ENCODE measurements at places on chromosomes 12 and 14.
A peak's percentile ranks its signal among the peaks of the same experiment; 100 is the strongest.

DNA sequence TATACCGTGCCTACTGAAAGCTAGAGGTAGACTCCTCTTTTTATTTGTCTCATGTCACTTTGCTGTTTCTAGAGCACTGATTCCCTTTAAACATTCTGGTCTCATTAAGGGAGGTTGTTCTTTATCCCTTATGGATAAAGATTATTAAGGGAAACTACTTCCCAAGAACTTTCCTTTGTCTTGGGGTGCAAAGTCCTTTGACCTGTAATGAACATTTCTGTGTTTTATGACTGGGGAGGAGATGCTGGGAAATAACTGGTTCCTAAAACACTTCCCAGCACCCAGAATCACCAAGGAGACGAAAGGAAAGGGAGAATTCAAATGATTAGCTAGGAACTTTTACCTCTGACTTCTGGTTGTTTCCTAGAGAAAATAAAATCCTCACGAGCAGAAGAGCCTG, 63.2 kb upstream of the ACTN1 start:
- DNase-seq, result no peak

DNA sequence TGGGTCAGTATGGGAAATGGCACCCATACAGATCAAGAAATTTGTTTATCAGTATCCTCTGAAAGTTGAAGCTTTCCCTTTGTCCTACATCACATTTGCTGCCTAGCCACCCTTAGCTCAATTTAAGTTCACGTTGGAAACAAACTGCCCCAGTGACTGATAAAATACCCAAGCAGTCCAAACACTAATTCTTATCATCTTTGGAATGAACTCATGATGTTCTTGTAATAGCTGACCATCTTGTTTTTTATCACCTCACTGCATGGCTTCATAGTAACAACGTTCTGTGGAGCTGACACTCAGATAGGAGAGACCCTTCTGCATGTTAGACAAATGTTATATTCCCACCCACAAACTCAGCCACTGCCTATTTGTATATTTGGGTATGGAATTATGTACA, 93.4 kb downstream of the GPR135 start:
- no peak for DNase-seq

DNA sequence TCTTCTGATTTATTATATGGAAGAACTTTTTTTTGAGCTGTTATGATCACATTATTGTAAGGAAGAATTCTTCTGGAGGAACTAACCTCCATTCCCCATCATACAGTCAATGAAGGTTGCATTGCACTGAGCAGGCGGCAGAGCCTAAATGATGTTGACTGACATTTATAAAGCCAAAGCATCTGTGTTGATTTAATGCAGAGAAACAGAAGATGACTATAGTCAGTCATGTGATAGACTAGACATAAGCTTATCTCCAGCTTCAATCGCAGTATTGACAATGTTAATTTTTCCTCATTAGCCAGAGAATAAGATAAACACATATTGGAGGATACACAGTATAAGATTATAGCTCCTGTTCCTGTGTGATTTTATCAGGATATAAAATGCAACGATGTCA, 82.0 kb downstream of the PRICKLE1 start:
- no peak for DNase-seq

DNA sequence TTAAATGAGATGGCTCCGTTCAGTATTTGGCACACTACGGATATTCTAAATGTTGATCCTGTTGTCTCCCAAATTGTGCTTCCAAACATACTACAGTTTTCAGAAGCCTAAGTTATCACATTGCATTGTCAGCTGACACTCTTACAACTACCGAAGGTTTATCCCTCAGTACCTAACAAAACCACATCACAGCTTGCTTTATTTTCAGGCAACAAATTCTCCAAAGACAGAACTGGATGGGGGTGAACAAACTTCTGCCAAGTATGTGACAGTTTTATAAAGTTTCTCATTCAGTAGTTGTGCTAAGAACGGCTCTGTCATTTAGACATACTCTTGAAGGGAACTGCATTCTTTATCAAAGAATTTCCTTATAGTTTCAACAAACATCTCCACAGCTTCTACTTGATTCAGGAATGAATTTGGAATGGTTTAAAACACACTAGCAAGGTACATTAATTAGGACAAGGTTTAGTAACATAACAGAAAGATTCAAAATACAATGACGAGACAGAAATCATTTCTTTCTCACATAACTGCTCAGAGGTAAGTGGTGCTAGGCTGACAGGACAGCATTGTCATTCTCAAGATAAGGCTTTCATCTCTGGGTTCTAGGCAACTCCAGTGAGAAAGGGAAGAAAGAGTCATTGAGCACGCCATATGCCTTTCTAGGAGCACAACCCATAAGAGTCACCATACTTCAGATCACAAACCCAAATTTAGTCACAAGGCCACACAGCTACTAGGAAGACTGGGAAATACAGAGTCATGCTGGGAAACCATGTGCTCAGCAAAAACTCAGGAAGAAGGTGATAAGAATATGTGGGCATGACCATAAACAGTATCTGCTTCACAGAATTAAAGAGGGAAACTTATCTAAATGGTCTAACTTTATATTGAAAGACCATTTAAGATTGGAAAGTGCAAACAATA, 100.7 kb downstream of the DUSP6 start:
- no peak for DNase-seq

DNA sequence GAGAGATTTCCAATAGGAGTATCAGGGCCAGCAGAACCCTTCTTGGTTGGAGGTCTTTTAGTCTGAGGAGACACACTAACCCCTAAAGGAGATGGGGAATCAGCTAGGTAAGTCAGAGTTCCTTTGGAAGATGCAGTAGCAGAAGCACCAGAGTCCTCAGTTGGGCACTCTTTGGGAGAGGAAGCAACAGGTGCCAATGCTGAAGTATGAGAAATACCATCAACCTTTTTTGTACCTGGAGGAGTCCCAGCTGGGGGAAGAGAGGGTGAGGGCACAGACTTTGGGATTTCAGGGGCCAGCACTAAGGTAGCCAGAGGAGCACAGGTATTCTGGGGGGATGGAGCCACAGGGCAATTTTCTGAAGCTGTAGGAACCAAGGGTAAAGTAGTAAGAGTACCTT, 6.0 kb downstream of the NACA start:
- no peak for DNase-seq

- no peak for DNase-seq
Measured at GRCh38 chr12:16166563-16167470, 110.7 kb downstream of the SLC15A5 start.

DNA sequence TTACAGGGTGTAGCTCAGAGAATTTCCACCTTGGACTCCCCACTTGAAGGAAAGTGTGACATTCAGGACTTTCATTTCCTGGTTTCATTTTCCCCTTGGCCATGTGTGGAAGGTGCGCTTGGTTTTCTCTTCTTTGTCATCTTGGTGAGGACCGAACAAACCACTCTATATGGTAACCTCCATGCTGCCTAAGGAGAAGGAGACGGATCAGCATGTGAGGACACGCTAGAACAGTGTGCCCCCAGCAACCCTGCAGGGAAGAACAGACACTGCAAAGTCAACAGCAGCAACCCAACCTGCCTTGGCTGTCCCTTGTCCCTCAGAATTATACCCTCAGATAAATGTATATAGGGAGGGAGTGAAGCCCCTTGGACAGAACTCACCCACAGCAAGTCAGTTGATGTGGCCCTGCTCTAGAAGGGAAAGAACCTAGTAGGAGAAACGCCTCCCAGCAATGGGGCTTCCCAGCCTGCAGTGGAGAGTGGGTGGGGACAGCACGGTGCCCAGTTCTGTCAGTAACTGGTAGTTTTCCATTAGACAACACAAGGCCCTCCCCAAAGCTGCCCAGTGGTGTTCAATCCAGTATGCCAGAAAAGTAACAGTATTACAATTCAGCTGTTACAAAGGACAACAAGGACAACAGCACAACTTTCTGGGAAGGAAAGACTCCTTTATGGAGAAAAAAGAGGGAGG, 18.9 kb upstream of the COCH start:
- DNase-seq, result no peak

- no peak for DNase-seq
Measured at GRCh38 chr12:2274733-2275132, 221.9 kb downstream of the CACNA1C start.

- DNase-seq, result no peak
Measured at GRCh38 chr12:91893476-91893875, 252.2 kb downstream of the BTG1 start.

DNA sequence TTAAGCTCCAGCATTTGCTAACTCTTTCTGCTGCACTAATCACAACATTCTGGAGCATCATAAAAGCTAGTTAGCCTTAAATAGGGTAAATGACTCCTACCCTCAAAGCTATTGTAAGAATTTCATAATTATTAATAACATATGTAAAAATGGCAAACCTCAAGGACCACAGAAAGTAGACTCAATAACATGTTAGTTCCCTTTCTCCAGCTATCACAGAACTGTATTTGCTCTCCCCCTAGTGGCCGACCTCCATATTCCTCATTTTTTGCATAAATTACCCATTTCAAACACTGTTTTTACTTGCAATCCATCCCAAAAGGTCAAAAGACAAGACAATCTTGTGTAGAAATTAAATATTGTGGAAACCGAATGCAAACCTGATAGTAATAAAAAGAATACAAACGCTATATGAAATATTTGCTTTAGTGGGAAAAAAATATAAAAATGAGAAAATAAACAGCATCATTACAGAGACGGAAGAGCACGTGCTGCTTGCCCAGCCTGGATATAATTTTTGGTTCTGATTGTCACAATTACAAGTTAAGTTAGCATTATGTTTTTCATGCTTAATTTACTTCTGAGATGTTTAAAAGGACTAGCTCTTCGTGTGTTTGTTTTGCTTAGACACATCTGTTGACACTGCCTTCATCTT, 97.9 kb downstream of the RERGL start:
- DNase-seq, result peak; percentile 9

DNA sequence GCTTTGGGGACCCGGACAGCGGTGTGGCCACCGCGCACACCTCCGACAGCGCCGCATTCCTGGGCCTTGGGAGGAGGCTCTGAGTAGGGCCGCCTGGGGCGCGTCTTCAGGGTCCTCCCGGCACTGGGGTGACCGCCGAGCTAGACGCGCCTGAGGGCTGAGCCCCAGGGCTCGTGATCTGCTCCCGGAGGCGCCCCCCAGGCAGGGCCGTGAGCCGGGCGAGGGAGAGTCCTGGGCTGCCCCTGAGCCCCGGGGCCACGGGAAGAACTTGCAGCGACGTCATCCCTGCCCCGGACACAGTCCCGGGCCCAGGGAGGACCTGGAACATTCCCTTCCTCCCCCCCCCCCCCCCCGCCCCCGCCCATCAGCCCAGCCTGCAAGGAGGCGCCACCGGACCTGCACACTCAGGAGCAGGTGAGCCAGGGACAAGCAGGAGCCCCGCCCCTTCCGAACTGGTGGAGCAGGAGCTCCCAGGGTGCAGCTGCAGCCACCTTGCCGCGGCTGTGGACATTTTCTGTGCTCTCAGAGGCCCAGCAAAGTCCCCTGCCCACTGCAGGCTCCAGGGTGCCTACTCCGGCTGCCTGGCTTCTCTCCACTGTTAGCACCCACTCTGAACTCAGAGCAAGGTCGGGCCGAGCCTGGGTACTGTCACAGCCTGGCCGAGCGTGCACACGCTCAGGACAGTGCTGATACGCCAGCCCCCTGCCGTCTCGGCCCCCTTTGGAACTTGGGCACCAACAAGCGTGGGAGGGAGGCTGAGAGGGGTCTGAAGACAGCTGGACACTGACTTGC, 50.7 kb downstream of the A2M start:
- no peak for DNase-seq

DNA sequence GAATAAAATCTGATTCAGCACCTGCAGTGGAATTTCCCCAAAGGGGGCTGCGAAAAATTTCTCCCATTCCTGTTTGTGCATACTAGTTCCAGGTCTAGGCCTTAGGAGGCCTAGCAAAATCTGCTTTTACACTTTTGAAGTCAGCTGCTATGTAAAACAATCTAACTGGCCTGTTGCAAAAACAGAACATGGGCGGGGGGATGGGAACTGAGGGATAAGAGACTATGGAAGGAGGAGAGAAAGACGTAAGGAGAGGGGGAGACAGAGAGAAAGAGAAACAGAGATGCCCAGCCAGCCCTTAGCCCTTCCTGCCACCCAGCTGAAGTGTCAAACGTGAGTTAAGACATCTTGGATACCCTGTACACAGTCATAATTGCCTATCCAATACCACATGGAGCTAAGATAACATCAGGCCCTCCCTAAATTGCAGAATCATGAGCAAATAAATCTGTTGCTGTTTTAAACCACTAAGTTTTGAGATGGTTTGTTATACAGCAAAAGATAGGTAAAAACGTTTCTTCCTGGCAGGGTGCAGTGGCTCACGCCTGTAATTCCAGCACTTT, 45.6 kb downstream of the SPTLC2 start:
- no peak for DNase-seq

DNA sequence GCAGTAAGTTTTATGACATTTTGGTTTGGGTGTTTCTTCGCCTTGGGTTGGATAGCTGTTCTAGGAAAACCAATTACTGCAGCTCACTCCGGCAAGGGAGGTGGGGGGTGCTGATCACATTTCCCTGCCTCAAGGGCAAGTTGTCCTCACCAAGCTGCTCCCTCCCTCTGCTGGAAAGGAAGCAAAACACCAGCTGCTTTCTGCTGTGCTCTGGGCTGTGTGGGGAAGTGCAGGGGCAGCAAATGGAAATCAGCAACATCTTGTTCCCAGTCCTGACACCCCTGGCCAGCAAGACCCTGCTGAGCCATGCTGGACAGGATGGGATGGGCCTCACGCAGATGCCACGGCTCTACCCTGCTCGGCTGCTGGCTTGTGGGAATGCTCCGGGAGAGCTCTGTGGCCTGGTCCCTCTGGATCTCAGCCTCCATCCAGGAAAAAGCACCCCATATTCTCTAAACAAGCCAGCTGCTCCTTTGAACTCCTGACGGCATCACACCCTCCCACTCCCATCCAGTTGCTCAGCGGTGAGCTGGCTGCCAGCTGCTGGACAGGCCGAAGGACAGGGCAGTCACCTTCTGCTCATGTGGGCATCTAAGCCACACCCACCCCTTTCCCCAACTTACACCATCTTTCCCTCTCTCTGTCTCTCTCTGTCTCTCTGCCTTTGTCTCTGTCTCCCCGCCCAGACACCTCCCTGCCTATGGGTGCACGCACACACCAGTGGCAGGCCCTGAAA, 52.4 kb upstream of the EIF5 start:
- DNase-seq, result no peak

Measured in COLO829 (cell line).